ENCODE measurements at places on chromosomes 3 and 15. TPM values are rescaled to one million over a fixed set of nuclear protein-coding genes. Genes with fewer than 3 reads are reported as not detected.

Gene CACNA1D
- 0.06 TPM for polyA plus RNA-seq

Gene ATP13A4
- not detected for polyA plus RNA-seq

Gene CPLX3
- polyA plus RNA-seq = 0.03 TPM

Gene ITIH1
- not detected for polyA plus RNA-seq

Gene TGM5
- 0.03 TPM for polyA plus RNA-seq

Gene DNAJC17
- polyA plus RNA-seq = 32.4 TPM

Gene MAGEL2
- 0.01 TPM for polyA plus RNA-seq

Gene MYO1E
- 13.8 TPM for polyA plus RNA-seq

Gene CD96
- 0.09 TPM for polyA plus RNA-seq

Gene AGBL1
- 0.96 TPM for polyA plus RNA-seq

Gene IQCF5
- not detected for polyA plus RNA-seq

DNA sequence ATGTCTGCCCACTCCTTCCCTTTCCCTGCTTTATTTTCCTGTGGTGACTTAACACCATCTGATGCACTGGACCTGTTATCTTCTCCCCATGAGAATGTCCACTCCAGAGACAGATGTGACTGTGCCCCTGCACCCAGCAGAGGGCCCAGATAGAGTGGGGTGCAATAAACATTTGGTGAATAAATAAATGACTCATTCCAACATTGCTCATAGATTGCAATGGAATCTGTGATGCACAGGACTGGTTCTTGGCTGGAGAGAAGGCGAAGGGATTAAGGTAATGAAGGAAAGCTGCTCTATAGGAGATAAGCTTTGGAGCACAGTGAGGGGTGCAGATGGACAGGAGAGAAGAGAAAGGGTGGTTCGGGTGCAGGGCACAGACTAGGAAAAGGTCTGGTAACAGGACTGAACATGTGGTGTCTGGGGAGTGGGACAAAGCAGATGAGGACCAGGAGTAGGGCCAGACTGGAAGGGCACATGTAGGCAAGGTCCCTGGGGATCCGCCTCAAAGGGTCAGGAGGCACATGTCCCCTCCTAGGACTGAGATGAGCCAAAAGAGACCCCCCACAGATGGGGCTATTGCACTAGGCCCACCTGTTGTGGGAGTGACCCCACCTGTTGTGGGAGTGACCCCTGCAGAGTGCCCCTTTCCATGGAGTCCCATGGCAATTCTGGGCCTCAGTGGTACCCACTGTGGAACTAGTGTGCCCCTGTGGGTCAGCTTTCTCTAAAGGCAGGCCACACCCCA is 17.5 kb upstream of the POC1A start:
- DNase-seq = no peak

GRCh38 chr3:43885908-43886618 is 195.3 kb downstream of the ABHD5 start:
- no peak for DNase-seq

GRCh38 chr15:40287968-40288367 is 5.1 kb upstream of the ANKRD63 start:
- DNase-seq = no peak

DNA sequence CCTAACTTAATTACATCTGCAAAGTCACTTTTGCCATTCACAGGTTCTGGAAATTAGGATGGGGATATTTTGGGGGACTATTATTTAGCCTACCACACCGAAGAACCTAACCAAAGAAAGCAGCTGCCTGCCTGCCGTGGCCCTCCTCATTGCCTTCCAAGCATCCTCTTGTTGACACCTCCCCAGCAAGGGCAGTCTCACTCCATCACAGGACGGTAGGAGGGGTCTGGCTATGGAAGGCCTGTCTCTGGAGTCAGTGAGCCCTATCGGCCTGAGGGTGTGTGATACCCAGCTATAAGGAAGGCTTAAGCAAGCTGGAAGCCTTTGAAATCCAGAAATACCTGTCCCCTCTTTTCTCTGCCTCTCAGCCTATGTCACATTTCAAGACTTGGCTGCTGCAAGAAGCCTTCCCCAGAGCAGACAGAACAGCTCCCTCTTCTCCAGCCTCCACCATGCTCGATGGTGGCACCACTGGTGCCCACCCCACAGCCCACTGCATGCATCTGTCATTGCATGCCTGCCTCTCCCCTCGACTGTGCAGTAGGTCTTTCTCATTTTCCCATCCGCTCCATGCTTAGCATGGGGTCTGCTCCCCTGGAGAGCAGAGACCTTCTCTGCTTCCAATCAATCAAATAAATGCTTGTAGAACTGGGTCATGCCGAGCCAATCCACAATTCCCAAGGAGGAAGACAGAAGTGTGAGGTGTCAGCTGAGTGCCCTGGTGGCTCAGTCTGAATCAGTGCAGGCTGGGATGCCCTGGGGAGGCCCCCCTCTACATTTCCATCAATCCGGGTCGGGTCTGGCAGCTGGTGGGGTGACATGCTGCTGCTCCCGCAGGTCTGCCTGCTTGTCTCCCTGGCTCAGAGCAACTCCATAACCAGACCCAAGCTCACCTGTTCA is 23.9 kb upstream of the LOXL1 start:
- no peak for DNase-seq

DNA sequence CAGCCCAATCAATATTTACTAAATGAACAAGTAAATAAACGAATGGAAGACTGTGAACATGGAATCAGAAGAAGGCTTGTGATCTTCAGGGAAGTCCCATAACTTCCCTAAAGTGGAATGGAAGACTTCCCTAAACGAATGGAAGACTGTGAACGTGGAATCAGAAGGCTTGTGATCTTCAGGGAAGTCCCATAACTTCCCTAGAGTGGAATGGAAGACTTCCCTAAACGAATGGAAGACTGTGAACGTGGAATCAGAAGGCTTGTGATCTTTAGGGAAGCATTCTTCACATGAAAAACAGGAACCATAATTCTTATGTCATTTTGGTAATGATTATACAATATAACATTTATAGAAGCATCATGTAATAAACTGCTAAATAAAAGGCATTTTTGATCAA is 38.8 kb downstream of the EOGT start:
- no peak for DNase-seq

DNA sequence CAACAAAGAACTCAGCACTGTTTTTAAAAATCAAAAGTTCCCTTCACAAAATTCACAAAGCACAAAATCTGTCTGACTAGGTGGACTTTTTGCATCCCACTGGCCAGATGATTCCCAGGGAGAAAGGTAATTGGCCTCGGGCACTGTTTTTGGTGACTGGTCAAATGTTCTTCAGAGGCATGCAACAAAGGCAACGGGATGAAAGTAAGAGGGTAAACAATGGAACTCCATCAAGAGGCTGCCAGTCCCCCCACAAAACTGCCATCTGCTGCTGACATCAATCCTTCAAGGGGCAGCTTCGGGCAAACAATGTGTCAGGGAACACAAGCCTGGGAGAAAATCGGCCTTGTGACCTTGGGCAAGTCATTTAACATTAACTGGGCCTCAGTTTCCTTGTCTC is 3.3 kb downstream of the SRGAP3 start:
- DNase-seq = no peak

- no peak for DNase-seq
Observed at GRCh38 chr3:10941972-10942371, 50.6 kb upstream of the SLC6A1 start.

DNA sequence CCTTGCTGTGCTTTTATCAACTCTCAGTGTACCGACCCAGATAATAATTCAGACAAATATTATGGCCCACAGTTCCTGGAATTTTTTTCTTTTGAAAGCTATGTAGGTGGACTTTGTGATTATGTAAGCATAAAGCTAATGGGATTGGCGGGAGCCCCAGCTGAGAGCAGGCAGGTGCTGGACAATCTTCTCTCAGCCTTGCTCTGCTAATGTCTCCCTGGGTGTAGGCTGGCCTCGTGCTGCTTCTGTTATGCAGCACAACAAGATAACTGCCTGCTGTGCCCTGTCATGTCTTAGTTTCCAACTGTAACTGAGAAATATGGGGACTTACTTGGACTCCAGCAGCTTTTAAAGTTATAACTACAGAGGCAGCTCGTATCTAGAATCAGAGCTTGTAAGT is 415.0 kb downstream of the PDCD6IP start:
- DNase-seq = no peak

- DNase-seq = no peak
Observed at GRCh38 chr3:71924721-71925120, 139.8 kb upstream of the PROK2 start.

GRCh38 chr3:109863701-109864100 is 526.4 kb upstream of the DPPA4 start:
- DNase-seq = no peak

GRCh38 chr3:171164067-171164465 is 137.5 kb upstream of the SLC2A2 start:
- DNase-seq = no peak

- no peak for DNase-seq
Observed at GRCh38 chr15:47570881-47571640, 146.2 kb upstream of the SEMA6D start.

DNA sequence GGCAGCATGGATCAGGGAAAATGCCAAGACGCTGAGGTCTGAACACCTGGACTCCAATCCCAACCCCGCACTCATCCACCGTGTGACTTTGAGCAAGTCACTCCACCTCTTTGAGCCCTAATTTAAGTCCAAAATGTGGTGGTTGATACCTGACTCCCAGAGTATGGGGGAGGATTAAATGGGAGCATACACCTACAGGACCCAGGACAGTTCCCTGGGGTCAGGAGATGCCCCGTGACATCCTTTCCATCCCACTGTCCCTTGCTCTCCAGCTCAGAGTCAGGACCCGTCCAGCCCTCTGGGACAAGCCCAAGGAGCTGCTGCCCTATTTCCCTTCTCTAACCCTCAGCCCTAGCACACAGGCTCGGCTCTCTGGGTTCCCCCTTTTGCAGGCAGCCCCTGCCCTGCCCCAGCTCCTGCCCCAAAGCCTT is 276.4 kb downstream of the XXYLT1 start:
- DNase-seq = no peak
